Myocyte (in vitro differentiated cells): ENCODE measurements at places on chromosomes 2 and 18. TPM values are rescaled to one million over a fixed set of nuclear protein-coding genes. Genes with fewer than 3 reads are reported as not detected.

TACR1 gene
- total RNA-seq: not detected in 2 replicates

LIMS3 gene
- total RNA-seq: 11.9 and 17.0 TPM in 2 replicates

ERICH2 gene
- not detected in 2 replicates for total RNA-seq

SAG gene
- total RNA-seq: not detected in 2 replicates

CTAGE1 gene
- total RNA-seq: 0.05 TPM in 1 of 2 replicates, not detected in the other

SCG2 gene
- 81.7 and 112 TPM in 2 replicates for total RNA-seq

DAPL1 gene
- 0.73 TPM in 1 of 2 replicates, not detected in the other for total RNA-seq

- DNase-seq: no peak
Measured at GRCh38 chr2:11022591-11023273, 111.0 kb downstream of the KCNF1 start.

DNA sequence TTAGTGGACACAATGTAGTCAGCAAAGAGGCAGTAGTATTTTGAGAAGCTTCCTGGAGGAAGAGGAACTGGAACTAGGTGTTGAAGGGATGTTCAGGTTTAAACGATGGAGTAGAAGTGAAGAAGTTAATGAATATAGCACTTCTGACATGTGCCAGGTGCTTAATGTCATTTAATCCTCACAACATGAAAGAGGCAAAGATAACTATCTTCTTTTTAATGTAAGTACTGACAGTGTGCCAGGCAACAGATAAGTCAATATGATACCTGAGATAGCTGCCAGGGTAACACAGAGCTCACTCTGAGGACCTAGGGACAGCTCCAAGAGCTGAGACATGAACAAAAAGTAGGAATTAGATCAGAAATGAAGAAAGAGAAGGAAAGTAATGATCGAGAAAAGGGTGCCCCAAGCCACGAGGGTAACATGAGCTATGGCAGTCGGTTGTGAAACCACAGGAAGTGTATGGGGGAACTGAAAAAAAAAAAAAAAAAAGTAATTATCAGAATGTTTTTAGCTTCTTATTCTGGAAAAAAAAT lies 140.7 kb downstream of the RNF144A start:
- DNase-seq: no peak

DNA sequence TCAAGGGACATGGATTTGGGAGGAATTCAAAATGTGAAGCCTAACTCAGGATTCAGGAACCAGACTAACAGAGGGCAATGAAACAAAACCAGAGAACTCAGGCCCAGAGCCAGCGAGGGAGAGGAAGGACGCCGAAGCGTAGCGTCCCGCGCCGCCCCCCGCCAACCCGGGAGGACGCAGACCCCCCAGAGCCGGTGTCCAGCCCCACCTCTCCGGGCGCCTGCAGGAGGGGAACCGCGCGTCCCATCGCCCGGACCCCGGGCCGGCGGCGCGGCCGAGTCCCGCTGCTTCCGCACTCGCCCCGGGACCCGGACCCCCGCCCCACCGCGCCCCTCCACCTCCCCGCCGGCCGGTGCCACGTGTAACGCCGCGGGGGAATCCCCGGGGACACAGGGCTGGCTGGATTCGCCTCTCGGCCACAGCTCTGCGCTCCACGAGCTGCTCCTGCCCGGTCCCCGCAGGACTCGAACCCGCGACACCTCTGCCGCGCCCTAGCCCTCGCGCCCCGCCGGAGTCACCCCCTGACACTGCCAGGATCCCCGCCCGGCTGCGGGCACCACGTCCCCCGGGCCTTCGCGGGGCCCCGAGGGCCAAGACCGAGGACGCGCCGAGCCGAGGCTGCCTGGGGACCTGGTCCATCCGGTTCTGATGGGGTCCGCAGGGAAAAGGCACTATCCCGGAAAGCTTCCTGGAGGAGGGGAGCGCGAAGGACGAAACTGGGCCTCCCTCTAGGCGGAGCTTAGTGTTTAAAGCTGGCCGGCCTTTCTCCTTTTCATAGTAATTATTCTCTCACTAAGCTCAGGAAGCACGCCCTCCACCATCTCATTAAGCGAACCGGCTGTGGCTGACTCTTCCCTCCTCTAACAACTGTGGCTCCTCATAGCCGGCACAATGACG lies 40.4 kb upstream of the FAM124B start:
- DNase-seq: peak; percentile 28

DNA sequence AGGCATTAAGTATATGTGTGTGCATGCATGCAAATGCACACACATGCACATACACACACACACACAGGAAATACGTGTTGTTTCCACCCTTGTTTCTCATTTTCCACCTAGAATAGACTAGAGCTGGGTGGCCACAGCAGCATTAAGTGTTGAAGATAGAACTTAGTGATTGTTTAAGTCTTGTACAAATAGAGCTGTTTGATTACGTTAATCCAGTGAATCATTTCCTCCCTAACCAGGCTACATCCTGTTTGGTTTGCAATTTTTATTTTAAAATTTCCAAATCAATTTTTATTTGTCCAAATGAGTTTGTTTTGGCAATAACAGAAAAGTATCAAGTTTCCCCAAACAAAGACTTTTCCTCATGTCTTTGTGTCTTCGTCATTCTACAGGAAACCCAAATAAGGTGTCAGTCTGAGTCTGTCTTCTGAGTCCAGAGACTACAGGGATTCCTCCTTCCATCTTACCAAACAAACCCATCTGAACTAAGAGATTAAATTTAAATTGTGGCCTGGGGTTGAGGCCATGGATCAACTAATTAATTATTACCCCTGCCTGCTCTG lies 74.6 kb upstream of the GALNT5 start:
- DNase-seq: peak; percentile 66

DNA sequence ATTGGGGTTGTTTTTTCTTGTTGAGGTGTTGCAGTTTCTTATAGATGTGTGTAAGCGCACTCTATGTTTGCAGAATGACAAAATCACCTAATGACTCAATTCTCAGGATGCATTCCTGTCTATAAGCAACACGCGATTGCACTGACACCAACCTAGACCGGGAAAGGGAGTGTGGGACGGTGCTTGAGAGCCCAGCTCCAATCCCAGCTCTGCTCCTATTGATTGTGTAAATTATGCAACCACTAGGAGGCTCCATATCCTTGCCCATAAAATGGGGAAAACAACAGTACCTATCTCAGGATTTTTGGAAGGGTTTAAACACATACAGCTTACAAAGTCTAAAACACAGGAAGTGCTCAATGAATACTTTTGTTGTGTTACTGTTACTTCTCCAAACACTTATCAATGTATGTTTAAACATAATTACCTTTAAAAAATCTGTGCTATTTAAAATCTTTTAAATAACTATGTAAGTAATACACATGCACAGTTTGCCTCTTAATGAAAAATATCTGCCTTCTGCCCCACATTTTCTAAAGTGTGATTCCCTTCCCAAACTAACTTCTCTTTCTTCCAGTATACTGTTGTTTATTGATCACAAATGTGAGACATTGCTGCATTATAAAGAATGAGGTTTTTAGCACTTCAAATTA lies 132.5 kb downstream of the SPHKAP start:
- peak; percentile 34 for DNase-seq

DNA sequence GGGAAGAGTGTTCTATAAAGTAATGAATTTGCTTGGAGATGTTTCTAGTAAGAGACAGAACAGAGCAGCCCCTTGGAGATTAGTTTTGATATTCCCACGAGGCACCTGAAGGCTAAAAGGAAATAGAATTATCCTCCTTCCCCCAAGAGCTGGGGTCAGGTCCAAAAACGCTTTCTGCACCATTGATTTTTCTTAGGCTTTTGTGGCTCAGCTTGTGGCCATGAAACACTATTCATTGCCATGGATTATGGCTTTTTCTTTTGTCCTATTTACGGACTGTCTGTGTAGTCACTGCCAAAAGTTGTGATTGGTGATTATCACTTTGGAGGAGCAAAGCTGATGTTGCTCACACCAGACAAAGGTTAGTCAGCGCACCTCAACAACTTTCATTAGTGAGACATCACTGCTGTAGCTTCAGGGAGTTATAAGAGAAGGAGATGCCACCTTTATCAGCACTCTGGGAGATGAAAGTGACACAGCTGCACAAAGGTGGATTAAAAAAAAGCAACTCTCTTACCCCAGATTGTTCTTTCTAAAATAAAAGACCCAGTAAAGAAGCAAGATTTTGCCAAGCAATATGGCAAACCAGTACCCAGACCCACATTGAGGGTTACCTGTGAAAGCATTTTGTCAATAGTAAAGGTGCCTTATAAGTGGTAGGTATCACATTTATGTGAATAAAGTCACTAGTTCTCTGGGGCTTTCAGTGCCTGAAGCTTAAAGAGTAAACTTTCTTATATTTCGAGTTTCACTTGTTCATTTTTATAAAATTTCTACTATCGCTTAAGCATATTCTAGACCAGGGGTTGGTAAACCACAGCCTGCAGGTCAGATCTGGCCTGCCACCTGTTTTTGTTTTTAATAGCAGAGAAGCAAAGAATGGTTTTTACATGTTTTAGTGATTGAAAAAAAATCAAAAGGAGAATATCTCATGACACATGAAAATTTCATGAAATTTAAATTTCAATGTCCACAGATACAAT lies 10.6 kb downstream of the CXCR4 start:
- no peak for DNase-seq

DNA sequence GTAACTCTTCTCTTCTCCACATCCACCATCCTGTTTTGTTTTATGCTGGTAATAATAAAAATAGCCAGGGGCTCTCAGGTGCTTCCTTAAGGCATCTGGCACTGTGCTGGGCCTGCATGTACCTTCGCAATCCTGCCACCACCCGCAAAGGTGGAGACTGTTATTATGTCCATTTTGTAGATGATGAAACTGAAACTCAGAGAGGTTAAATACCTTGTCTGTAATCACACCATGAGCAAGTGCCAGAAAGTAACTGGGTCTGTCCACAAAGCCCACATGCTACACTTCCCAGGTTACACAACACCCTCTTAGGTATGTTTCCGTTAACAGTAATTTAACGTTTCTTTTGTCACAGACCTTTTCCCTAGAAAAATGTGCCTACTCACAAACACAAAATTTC lies 27.0 kb downstream of the NRP2 start:
- DNase-seq: no peak

GRCh38 chr2:164967361-164967760 lies 12.0 kb upstream of the SLC38A11 start:
- no peak for DNase-seq

DNA sequence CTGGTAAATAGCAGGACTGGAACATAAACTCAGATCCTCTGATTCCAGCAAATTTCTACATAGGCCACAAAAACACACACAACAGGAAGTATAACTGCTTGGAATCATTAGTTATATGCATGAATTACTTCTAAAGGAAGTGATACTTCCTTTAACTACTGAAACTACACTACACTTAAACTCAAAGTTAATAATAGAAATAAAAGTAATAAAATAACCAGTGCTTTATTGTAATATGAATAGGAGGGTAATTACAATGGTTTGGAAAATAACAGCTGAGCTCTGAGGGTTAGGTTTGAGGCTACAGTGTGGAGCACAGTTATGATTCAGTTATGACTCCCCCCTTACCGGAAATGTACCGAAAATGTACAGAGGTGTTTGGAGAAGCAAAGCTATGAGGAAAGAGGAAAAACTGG lies 18.5 kb upstream of the POLI start:
- peak; percentile 39 for DNase-seq

GRCh38 chr2:154489266-154489858 lies 209.1 kb upstream of the KCNJ3 start:
- DNase-seq: no peak

DNA sequence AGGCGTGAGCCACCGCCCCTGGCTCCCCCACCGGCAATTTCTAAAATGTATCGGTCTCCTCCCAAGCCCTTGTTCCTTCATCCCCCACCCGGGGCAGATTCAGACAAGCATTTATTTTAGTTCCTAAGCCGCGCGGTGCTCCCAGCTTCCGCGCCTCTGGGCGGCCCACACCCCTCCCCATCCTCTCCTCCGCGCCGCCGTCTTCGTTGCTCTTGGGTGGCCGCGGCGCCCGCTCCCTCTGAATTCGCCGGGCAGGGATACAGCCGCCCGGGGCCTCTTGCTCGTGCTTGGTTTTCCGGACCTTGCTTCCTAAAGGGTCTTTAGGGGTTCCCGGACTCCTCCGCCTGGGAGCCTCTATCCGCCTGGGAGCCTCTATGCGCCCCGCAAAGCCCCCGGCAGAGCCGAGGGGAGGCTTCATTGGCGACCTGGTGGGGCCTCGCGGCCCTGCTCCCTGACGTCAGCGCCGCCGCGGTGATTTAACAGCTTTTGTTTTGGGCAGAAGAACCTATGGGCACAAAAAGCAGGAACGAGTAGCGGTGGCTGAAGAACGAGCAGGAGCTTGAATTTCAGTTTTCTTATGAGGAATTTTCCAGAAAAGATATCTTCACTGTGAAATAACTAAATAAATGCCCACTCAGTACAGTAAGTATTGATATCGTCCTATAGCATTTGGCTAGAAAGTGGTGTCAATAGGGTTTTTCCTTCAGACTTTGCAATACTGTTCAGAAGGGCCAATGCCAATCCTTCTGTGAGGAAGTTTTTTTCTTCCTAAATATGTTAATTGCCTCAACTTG lies 37.3 kb downstream of the PRKRA start:
- DNase-seq: peak; percentile 87

DNA sequence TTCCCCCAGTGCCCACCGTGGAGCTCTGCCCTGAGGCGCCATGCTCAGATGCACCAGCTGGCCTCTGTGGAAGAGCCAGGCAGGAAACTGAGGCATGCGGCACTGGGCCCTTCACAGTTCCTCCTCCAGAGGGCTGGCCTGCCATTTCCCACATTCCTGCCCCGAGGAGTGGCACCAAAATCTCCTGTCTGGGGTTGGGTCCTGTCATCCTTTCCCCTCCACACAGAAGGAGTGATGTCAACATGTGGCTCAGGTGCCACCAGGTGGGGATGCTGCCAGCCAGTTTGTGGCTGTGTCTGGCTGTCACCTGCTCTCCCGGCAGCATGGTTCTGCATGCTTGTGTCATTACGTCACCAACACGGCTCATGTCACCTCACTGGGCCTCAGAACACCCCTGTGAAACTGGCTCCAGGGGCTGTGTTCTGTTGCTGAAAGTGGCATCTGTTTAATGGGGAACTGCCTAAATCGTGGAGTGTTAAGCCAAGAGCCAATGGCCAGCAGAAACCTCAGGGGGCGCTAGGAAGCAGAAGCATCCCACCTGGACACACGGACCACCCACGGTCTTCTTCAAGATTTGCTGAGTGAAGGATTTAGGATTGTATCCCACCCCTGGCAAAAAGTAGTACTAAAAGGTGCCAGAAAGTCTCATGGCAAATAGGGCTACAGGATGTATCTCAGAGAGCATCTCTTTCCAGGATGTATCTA lies 51.3 kb downstream of the ZAP70 start:
- DNase-seq: no peak

DNA sequence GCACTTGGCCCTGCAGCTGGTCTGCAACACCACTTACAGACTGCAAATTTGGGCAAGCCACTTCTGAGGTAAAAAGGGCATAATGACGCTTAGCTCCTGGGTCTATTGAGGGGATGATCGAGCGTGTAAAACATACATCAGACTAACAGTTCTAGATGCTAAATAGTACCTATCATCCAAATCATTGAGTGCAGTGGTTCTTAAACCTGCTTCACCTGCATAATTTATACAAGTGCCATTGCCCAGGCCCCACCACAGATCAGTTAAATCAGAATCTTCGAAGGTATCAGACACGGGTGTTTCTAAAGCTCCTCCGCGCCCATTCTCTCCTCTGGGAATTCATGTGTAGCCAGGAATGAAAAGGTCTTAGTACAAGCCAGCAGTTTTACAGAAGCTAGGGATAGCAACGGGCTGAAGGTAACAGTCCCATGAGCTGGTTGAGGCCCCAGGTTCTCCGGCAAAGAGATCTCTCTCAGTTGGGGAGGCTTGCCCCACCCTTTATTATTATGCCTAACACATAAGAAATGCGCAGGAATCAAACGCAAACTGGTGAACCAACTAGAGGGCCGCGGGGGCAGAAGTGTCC lies 737 bp upstream of the RNF181 start:
- no peak for DNase-seq

GRCh38 chr2:222730366-222730999 lies 59.0 kb downstream of the MOGAT1 start:
- no peak for DNase-seq

- peak; percentile 6 for DNase-seq
Measured at GRCh38 chr18:51278045-51278649, 80.7 kb upstream of the MEX3C start.
